ENCODE measurements at places on chromosomes 13 and 19.

- DNase-seq, result no peak
Measured at GRCh38 chr19:39858541-39858940, 12.4 kb upstream of the FBL start.

DNA sequence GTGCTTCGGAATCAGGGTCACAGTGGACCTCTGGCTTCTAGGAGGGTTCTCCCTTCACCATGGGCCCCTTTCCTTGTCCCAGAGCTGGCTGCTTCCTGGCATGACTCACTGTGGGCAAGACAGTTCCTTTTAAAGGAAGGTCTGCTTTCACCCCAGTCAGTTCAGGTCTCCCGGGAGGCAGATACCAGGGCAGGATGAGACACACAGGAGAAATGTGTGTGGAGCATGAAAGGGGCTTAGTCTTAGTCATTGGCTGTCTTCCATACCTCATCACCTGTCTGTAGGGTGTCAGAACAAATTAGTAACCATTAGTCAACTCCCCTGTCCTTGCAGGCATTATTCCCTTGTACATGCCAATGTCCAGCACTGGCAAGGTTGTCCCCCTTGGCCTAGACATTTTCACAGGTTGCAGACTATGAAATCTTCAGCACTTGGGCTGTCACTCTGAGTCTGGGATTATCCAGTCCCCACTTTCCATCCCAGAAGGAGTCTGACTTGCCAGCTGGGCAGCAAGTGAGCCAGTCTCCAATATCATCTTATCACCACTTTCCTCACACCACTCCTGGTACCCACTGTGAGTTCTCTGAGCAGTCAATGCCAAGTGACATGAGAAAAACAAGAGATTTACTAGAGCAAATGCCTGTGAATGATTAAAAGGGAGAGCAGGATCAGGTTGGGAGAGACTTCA, 76.8 kb upstream of the MEDAG start:
- no peak for DNase-seq

DNA sequence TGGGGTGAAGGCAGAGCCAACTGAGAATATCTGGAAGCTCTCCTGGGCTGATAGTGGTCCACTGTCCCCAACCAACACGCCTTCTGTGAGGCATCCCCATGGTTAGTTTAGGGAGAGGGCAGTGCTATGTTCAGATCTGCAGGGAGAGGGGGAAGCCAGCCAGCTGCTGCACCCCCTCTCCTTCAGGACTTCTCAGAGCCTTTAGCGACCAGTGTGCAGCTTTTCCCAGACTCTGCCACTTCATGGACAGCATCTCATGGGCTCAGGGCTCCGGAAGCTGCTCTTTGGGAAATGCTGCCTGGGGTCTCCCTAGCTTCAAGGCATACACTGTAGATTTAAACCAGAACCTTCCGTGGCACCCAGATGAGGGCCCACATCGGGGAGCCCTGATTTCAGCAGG, 33.5 kb downstream of the TMED1 start:
- DNase-seq, result no peak

- DNase-seq, result peak; percentile 96
Measured at GRCh38 chr13:110361365-110361911, 54.4 kb downstream of the COL4A2 start.

- DNase-seq, result no peak
Measured at GRCh38 chr19:366951-367350, 22.4 kb upstream of the MIER2 start.

- no peak for DNase-seq
Measured at GRCh38 chr13:43397111-43397510, 373.7 kb downstream of the DNAJC15 start.

Data from posterior vena cava (tissue), 2 donors.